ENCODE measurements at places on chromosomes 6 and 20.
A peak's percentile ranks its signal among the peaks of the same experiment; 100 is the strongest.

- no peak for DNase-seq
Observed at GRCh38 chr6:6649824-6650349, 61.4 kb downstream of the LY86 start.

GRCh38 chr20:25464501-25465242 lies 57.2 kb downstream of the GINS1 start:
- DNase-seq: no peak

DNA sequence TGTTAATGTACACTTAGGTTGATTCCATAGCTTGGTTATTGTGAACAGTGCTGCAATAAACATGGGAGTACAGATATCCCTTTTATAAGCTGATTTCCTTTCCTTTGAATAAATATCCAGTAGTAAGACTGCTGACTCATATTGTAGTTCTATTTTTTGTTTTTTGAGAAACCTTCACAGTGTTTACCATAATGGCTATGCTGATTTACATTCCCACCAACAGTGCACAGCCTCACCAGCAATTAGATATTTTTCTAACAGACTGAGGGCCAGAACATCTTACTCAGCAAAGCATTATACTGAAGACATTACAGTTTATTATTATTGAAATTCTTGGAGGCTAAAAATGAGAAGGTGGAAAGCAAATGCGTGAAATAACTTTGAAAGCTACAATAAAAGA lies 187.3 kb upstream of the HEY2 start:
- no peak for DNase-seq

- DNase-seq: no peak
Observed at GRCh38 chr20:48234951-48235350, 449.7 kb upstream of the SULF2 start.

- DNase-seq: no peak
Observed at GRCh38 chr20:53834749-53835148, 235.6 kb downstream of the BCAS1 start.

DNA sequence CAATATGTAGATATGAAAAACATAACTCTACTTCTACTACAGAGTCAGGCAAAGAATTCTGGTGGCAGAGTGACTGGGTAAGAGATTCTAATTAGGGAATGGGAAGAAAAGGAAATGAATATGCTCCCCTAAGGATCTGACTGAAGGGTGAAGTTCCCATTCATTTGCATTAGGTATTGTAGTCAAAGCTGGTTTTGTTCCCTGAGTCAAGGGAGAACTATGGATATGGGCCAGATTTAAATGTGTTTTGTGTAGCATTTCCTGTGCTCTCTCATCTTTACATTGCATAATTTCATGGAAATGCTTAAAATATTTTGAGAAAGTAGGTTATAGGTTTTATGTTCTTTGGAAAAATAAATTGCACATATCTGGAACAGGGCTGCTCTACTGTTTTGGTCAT lies 299.7 kb downstream of the BTBD3 start:
- DNase-seq: no peak

DNA sequence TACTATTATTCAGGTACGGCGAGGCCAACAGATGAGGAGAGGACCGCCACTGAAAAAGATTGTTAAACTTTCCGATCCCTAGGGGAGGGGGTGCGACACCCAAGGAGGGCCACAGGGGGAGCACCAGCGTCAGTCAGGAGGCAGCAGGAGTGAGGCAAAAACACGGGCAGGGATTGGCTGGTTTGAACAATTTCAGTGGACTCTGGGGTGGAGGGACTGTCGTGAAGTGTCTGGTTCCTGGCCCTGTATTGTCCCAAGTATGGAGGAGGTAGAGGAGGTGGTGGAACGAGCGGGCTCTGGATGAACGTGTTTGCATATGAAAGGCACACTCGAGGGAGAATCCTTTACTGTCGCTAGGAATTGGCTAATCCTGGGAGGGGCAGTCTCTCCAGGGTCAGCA lies 32.5 kb upstream of the MCUR1 start:
- DNase-seq: peak; percentile 42

- DNase-seq: no peak
Observed at GRCh38 chr6:70186461-70186860, 116.4 kb downstream of the COL9A1 start.

DNA sequence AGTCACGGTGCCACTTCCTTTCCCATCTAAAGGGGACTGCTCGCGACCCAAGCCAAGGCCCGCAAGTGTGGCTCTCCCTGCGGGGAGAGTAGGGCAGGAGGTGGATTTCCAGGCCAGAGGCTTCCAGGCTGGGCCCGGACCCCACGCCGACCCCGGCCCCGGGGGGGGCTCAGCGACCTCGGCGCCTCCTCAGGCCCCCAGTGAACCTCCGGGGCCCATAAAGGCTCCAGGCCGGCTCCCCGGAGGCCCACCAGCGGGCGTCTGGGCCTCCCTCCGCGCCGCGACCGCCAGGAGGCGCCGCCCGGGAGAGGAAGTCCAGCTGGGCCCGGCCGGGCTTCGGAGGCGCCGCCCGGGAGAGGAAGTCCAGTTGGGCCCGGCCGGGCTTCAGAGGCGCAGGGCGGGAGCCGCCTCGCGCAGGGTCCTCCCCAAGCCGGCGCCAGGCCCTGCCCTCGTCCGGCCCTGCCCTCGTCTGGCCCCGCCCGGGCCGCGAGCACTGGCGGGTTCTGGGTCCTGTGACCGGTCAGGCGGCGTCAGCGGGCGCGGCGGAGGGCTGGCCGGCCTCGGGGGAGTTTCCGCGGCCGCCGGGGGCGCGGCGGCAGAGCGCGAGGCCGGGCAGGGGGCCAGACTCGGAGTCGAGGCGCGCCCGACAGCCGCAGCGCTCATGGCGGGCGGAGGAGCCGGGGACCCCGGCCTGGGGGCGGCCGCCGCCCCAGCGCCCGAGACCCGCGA lies at the start of gene RAB32:
TSS of gene RAB32 (plus strand) at position 623 of the 729 bp plus-strand sequence. CDS start at position 662, 39 bp downstream.
- DNase-seq: peak; percentile 98

DNA sequence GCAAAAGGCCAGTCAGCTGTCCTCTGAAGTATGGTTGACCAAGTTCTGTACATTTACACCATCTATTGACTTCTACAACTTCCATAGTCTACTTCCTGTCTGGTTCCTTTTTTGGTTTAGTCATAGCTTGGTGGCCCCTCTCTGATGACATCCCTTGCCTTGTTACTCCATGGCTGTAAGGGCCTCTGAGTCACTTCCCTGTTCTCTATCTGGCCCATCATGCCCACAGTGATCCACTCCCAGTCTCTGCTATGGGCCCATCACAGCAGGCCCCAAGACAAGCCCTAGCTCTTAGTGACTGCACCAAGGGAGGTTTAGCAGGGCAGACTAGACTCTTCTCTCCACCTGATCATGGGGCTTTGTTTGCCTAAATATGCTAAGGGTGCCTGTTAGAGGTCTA lies 441.6 kb downstream of the HACE1 start:
- no peak for DNase-seq

DNA sequence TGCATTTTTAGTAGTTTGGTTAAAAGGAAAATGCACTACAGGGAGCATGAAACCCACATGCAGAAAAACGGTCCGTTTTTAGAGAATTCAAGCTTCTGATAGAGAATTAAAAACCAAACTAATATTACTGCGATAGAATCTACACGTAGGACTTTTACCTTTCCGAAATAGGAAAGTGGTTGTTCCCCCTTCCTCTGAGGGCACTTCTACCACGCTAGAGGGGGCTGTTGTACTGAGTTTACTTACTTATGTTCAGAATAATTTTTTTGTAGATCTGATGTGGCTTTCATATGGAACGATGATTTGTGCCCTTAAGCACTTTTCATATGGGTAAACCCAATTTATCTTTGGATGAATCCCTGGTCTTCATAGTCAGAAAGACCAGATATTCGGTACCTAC lies 264.3 kb upstream of the PLN start:
- DNase-seq: no peak

GRCh38 chr6:139647016-139647415 lies 272.6 kb upstream of the CITED2 start:
- no peak for DNase-seq

DNA sequence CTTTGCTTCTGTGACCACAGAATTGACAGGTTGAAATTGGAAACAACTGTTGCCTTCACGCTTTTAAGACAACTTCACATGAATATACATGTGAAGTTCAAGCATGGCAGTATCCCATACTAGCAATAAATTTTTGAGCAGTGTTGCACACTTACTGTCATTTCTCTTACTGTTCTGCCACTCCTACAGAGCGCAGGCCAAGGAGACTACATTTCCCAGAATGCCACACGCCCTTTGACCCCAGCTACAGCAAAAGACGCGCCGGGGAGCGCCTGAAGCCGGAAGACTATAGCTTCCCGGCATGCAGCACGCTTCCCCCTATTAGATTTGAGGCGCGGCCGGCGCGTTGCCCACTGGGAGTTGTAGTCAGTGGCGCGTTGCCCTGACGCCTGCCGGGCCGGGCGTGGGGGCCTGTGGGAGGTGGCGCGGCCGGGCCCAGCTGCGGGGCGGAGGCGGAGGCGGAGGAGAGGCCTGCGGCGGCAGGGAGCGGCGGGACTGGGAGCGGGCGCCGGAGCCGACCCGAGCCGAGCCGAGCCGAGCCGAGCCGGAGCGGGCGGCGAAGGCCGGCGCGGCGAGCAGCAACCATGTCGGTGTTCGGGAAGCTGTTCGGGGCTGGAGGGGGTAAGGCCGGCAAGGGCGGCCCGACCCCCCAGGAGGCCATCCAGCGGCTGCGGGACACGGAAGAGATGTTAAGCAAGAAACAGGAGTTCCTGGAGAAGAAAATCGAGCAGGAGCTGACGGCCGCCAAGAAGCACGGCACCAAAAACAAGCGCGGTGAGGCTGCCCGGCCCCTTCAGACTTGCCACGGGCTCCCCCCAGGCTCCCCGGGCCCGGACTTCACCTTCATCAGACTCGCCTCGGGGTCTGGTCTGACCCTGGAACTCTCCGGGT lies at the start of gene CHMP4B:
TSS of gene CHMP4B (plus strand) at position 464 of the 891 bp plus-strand sequence. CDS start at position 585, 121 bp downstream.
- peak; percentile 100 for DNase-seq

- DNase-seq: no peak
Observed at GRCh38 chr6:1494671-1495070, 105.3 kb downstream of the FOXF2 start.

- no peak for DNase-seq
Observed at GRCh38 chr20:4341804-4342485, 326.6 kb upstream of the RNF24 start.

DNA sequence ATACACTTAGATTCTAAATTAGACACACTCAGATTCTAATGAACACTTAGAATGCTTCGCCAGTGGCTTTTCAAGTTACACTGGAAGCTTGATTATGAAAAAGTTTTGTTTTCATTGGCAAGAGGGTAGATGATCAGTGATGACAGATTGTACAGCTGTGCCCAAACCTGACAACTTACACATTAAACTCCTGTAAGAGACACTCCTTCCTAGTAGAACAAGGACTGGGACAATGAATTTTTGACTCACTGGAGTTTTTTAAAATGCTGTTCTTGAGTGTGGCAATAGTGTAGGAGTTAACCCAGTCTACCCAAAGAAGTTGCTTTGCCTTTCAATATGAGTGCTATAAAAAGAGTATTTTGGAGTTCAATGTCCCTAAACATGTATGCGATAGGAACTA lies 140.8 kb downstream of the SLC16A10 start:
- DNase-seq: no peak

DNA sequence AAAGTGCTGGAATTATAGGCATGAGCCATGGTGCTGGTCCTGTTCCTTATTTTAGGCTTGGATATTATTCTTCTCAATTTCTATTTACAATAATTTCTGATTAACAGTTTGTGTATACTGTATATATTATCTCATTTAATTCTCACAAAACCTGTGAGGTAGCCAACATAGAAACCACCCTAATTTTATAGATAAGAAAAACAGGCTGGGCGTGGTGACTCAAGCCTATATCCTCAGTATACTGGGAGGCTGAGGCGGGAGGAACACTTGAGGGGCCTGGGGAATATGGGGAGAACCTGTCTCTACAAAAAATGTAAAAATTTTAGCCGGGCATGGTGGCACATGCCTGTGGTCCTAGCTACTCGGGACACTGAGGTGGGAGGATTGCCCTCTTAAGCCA lies 3.8 kb upstream of the AFG1L start:
- DNase-seq: no peak

DNA sequence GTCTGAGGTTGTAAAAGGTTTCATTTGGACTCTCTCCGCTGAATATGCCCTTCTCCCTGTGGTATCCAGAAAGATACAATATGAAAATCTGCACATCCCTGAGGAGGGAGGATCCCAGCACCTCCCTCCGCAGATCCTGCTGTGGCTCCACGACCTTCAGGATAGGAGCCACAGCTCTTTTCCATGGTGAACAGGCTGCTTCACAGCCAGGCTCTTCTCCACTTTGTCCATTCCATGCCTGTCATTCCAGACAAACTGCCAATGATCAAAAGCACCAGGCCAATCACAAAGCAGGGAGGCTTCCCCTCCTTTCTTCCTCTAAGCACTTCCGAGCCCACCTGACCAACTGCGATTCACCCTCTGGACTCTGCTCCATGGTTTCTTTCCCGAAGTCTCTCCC lies 339.8 kb downstream of the ESR1 start:
- DNase-seq: no peak

DNA sequence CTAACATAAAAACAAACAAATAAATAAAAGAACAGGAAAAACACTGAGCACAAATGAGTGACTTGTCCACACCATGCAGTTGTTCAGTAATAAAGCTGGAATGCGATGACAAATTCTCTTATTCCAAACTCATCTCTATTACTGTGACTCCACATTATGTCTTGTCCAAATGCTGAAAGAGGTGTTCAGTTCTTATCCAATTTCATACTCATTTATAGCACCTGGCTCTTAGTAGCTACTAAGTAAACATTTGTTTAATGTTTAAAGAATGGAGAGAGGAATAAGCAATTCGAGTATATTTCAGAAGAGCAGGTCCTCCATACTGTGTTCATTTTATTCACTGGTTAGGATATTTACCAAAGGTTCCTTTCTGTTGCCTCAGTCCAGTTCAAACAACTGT lies 439.0 kb upstream of the JAG1 start:
- no peak for DNase-seq

DNA sequence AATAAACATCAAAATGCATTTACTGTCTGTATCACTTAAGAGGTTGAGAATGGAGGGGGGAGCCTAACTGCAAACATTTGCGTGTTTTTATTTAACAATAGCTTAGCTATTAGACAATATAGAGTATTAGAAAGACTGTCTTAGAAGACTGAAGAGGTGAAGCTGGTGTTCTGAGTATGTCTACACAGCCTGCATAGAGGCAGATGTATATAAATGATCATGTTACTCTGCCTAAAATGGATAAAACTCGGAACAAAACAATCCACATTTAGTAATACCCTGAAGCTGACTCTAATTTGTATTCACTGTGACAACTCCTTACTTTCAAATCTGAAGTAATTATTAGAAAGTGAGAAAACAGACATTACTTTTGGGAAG lies 181.9 kb downstream of the GMPR start:
- no peak for DNase-seq

DNA sequence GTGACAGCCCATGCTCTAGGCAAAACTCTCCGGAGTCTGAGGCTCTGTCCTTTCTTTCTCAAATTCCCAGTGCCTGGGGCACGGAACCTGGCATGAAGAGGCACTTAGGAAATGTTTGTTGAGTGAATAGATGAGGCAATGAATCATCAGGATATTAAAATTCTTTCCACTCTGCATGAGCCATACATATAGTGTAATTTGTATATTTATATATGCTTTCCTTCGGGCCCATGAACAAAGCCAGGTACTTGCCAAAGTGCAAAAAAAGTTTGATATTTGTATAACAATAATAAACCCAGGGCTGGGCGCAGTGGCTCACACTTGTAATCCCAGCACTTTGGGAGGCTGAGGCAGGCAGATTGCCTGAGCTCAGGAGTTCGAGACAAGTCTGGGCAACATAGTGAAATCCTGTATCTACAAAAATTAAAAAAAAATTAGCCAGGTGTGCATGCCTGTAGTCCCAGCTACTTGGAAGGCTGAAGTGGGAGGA lies 212.3 kb upstream of the ZNF217 start:
- peak; percentile 89 for DNase-seq
